T-helper 22 cell (primary cell): ENCODE measurements at places on chromosomes 12 and 14.

DNA sequence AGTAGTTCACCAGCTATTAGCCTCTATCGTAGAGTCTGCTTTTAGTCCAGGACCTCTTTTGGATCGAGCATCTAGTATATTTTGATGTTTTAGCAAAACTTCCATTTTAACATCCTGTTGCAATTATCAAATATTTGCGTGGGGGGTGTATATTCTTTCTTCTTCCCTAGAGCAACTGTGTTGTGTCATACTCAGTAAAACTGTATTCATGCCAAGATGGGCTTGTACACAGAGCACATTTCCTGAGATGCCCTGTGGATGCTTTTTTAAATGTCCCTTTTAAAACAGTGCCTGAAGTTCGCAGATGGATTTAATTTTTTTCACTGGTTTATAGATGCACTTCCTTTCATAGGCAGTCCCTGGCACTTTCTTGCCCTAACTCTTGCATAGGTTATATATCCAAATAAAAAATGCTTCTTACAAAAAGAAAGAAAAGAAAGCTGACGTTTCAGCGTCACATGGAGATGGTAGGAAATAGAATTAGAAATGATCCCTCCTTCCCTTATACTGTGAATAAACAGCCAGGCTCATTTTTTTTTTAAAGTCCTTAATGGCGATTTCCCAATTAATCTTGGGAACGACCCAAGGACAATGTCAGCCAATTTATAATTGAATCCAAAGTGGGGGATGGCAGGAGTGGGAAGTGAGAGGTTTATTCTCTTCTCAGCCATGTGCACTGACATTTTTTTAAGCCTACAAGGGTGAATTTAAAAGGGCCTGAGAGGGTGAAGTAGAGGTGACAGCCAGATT lies 247.0 kb downstream of the SLC41A2 start:
- DNase-seq = no peak

- no peak for DNase-seq
Observed at GRCh38 chr12:45232756-45233372, 17.0 kb downstream of the ANO6 start.

DNA sequence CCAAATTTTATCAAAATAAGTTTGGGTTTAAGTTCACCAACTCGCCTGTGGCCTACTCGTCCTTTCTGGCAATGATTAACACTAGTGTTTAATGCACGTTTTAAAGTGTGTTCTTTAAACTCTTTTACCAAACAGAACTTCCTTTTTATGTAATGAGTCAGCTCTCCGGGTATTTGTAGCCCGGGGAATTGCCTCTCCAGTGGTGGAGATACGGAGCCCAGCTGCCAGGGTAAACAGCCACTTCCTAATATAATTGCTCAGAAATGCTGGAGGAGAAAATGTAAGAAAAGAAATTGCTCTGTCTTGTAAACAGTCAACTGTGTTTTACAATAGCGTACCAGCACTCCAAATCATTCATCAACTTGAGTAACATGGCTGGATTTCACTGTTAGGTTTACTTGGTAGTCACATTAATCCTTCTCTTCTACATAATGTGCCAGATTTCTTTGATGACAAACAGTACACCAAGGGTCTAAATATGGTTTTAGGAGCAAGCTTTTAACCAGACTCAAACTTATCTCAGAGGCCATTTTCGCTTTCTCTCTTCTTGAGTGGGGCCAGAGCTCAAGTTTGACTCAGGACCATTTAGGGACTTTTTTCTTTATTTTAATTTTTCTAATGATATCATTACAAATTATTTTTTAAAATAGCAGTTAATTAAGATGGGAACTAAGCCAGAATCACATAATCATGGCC lies 101.2 kb upstream of the SLC38A2 start:
- DNase-seq = no peak

DNA sequence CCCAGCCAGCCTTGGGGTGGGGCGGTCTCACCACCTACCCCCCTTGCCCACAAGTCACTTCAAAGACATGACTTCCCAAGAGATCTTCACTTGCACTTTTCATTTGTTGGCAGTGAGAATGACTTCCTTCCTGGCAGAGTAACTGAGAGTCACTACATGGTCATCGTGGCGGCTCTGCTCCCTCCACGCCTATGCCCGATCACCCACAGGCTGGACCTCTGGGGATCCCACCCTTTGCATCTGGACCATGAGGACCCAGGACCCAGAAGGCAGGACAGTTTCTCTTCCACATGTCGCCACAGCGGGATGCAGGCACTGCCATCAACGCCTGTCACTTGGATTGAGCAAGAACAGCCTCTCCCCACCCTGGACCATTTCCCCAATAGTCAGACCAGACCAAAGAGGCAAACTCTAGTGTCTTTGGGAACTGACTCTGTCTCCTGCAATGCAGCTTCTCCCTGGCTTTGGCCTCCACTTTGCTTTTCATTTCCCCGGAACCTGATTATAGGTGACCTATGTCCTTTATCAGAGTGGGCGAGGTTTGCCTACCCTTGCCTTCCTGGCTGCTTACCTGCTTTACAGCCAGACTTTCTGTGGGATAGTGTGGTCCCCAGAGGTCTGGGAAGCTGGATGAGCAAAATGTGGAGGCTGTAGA lies 3.6 kb downstream of the VDR start:
- no peak for DNase-seq

GRCh38 chr14:51441001-51441400 lies 201.0 kb downstream of the TMX1 start:
- DNase-seq = no peak
